ENCODE measurements at places on chromosomes 12 and 14.

GRCh38 chr14:94237046-94237445 is 56.0 kb downstream of the SERPINA10 start:
- no peak for DNase-seq

- DNase-seq: no peak
Measured at GRCh38 chr14:67170660-67171059, 18.6 kb upstream of the GARIN2 start.

GRCh38 chr12:17159506-17160300 is 553.7 kb upstream of the LMO3 start:
- no peak for DNase-seq

DNA sequence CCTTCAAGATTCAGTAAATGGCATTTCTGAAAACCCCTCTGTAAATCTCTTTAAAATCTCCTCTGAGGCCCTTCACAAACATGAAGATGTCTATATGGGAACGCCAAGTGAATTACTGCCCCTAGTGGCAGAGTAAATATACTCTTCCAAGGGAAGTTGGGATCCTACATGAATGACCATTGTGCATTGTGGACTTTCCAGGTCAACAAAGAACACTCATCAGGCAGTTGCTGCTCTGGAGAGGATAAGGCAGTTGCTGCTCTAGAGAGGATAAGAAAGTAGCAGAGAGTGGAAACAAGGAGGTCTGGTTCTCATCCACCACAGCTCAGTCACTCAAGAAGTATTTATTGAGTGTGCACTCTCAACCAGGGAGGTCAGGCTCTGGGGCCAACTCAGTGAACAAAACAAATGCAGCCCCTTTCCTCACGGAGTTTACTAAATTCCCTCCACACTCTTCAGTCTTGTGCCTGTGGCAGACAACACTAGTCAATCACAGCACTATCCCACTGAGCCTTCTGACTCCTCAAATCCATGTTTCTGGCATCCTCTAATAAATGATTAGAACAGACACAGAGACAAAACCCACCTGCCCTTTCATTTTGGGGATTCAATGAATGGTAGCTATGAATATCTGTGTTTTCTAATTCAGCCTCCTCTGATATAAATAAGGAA is 52.9 kb downstream of the SVOP start:
- no peak for DNase-seq

DNA sequence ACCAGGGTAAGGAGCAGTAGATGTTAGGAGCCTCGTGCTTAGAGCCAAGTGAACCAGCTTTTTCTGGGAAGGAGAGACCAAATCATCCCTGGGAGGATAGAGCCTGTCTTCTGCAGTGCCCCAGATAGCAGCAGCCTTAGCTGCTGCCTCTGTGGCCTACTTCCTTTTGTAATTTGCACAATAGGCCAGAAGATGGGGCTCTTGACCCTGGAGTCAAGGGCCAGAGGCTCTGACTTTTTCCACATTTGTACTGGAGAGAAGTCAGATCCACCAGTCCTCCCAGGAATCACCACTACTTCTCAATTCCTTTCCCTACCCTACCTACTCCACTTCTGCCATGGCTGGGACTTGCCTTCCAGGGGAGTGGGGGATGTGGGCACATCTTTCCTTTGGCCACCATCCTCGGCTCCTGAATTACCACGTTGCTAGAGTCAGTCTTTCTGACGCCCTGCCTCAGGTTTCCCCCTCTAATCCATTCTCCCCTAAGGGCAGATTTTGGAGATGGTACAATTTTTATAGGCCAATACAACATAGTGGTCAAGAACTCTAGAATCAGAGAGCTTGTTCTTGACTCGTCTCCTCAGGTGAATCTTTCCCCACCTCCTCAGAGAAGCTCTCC is 3.3 kb upstream of the SLC4A8 start:
- peak; percentile 28 for DNase-seq

GRCh38 chr12:4910502-4911315 is 1.0 kb downstream of the KCNA1 start:
- peak; percentile 17 for DNase-seq

DNA sequence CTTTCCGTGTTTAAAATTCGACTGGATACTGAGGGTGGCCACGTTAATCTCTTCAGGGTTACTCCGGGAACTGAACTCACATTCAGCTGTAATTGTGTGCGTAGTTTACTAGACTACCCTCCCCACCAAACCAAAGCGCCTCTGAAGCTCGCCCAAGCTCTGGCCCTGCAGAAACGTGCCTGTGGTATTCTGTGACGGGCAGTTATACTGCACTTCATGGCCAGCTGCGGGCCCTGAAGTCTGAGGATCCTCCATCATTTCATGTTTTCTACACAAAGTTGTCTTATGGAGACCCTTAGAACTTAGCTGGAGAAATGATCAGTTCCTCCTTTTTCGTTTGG is 688 bp downstream of the ZNF26 start:
- DNase-seq: no peak

DNA sequence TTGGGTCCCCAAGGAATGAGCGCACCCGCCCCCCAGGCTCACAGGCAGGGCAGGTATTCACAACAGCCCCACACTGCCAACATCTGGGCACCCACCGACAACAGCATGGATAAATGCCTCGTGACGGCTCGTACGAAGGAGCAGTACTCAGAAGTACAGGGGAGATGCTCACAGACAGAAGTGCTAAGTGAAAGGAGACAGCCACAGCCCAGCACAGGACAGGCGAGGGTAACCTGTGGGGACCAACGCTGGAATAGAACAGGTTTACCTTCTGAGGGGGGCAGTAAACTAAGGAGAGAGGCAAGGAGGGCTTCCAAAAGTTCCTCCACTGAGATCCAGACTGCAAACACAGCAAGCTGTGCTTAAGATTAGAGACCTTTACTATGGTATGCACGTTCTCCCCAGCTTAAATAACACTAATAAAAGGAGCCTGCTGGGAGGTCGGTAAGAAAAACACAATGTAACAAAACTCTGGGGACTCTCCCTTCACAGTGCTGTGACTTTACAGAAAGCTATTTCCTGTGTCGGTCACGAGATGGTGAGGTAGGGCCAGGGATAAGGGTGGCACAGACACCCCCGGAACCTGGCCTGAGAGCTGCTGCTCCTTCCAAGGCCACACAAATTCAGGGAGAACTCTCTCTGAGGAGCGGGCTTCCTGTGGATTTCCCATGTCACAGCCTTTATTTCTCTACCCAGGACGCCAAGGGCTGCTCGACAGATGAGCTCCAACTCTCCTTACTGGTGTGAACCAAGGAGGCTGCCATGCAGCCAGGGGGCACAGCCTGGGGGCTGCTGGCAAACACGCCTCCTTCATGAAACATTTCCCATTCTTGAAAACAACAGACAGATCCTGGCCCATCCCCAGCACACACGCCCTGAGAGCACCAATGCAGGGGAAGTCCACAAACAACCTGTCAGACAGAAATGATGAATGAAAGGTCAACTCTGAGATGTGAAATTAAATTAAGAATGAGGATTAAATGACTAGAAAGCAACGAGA is 26.3 kb downstream of the SLC15A4 start:
- no peak for DNase-seq

- no peak for DNase-seq
Measured at GRCh38 chr14:104285508-104285840, 147.1 kb downstream of the KIF26A start.

DNA sequence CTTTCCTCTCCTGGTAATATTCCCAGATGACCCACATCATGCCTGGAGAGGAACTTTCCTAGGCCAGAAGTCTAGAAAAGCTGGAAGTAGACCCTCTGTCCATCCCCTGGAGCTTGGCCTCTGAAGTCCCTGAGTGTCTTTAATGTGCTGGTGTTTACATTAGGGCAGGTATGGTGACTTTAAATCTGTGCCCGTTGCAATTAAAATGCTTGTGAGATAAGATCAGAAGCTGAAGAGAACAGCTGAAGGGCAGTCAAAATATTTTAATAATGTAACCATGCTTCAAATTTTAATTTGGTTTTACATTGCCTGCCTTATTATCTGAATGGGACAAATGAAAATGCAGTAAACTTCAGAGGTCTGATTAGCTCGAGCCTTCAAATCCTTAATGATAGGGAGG is 1022.5 kb downstream of the BCL11B start:
- no peak for DNase-seq

DNA sequence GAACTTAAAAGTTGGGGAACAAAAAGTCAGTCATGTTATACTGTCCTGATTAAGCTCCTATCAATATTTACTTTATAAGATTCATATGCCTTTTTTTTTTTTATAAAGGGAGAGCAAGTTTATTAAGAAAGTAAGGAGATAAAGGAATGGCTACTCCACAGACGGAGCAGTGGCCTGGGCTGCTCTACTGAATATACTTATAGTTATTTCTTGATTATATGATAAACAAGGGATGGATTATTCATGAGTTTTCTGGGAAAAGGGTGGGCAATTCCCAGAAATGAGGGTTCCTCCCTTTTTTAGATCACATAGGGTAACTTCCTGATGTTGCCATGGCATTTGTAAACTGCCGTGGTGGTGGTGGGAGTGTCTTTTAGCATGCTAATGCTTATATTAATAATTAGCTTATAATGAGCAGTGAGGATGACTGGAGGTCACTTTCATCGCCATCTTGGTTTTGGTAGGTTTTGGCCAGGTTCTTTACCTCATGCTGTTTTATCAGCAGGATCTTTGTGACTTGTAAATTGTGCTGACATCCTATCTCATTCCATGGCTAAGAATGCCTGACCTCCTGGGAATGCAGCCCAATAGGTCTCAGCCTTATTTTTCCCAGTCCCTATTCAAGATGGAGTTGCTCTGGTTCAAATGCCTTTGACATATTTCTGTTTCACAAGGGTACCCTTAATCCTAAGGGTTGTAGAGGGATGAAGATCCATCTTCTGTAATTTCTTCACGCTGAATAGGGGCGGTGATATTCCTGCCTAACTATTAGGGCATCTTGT is 73.9 kb downstream of the OTOGL start:
- no peak for DNase-seq

DNA sequence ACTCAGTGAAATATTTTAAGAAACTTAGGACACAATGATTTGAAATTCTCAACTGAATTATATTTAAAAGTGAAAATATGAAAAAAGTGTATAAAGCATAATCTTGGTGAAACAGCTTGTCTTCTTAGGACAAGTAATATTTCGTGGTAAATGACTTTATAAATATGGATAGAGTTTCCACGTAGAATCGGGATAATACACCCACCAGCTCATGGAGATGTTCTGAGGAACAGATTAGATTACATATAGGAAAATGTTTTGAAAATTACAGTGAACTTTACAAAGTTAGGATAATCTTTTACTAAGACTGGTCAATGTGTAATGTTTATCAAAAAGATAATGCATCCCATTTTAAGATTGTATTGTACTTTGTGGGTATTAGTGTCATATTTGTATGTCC is 25.6 kb upstream of the MYF6 start:
- DNase-seq: no peak

- DNase-seq: no peak
Measured at GRCh38 chr14:104550340-104550860, 29.2 kb upstream of the C14orf180 start.

GRCh38 chr14:91774140-91775096 is 42.5 kb upstream of the CATSPERB start:
- no peak for DNase-seq

GRCh38 chr14:105355850-105356604 is 41.5 kb downstream of the PACS2 start:
- no peak for DNase-seq

DNA sequence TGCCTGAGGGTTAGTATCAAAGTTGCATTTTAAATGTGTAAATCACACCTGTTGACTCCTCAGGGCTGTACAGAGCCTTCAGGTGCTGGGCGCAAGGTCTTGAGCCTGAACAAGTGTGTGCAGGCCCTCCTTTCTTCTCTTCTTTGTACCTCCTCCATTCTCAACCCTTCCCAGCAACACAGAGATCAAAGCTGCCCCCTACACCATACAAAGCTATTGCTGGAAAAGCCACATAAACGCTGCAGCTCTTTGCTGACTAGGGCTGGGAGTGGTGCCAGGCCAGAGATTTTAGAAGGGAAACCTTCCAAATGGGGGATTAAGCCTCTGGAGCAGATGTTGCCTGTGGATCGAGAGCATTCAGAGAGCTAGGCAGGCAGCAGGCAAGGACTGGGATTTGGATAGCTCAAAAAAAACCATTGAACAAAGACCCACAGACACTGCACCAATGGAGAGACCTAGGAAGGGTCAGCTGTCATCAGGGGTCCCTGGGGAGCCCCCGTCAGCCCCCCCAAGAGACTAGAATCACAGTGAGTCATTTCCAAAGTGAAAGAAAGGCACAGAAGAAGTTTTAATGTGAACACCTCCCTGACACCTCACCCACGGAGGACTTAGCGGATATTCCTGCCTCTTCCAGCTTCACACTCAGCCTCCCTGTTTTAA is 18.2 kb upstream of the SUSD6 start:
- no peak for DNase-seq

DNA sequence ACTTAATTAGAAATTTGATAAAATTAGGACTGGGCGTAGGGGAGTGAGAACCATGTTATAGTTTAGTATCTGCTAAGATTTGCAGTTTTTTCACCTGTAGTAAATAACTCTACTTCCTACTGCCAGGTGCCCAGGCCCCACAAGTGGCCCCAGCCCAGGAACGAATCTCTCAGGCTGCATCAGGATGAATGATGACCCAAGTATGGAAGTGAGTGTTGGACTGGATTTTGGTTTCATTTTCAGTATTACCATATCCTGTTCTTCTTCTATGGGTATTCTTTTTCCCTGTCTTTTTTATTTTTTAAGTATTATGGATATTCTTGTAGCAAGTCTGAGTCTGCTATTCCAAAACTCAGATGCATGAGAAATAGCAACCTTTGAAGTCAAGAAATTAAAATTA is 120.3 kb upstream of the BCAT1 start:
- DNase-seq: no peak

DNA sequence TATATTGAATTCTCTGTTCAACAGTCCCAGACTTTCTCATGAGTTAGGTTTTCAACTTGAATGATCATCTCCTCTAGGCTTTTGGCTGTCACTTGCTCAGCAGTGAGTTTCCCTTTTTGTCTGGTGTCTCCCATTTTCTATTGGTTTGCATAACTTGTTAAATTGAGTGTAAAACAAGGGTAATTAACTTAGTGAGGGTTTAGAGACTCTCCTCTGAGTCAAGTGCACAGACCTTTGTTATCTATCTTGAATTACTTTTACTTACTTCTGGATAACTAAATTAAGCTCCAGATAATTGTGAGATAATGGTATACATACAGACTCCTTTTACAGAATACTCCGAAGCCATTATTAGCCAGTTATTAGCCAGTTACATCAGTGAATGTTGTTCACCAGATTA is 22.0 kb downstream of the MLXIP start:
- no peak for DNase-seq

DNA sequence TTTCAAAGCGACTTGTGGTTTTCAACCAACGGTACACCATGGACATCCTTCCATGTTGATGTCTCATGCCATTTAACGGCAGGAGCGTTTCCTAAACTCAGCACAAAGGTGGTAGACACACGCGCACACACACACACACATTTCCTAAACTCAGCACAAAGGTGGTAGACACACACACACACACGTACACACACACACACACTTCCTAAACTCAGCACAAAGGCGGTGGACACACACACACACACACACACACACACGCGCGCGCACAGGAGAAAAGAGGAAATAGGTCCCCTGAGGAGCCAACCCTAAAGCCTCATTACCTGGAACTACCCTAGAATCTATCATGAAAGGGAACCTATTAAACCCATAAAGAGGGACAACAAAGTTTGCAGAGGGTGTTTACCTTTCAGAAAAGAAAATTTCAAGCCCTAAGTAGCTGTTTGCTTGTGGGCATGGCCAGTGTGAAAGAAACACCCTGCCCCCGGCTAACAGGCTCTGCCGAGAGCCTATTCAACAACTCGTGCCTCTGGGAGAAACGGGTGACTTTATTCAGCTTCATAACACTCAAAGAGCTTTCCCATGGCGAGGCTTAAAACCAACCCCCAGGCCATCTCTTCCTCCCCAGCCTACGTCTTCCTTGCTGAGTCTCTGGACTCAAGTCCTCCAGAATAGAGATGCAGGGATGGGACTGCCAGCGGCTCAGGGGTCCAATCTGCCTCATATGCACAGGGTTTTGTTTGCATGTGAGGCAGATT is 31.8 kb downstream of the SLC8B1 start:
- DNase-seq: no peak
